ENCODE measurements at places on chromosomes 13 and 19.

GRCh38 chr13:76129305-76130000, 493.3 kb downstream of the LMO7 start:
- DNase-seq = no peak

- DNase-seq = no peak
Measured at GRCh38 chr19:14112809-14113385, 4.7 kb downstream of the PRKACA start.

DNA sequence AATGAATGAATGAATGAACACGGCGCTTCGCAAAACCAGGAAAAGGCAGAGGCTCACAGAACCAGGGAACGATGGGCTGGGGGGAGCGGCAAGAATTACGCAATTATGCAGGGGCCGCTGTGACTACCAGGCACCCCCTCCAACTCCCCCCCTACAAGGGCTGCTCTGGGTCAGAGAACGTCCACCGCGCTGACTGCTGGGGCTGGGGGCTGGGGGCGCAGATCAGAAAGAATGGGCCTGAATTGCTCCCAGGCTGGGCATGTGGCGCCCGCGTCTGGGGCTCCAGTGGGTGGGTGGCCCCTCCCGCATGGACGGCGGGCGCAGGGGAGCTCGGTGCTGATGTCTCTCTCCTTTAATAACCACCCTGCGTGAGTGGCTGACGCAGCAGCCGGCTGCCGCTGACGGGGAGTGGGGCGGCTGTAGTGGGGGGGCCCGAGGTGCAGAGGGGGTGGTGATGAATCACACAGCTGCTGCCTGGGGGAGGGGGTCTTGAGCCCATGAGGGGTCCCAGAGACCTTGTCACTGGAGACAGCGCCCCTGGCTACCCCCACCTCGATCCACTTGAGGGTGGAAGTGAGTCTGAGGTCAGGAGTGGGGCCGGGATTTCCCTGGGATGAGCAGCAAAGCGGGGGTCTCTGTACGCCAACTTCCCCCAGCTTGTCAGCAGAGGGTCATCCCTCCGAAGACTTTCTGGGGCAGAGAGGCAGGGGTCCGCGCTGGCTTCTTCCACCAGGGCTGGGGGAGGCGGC, 1.5 kb upstream of the CIRBP start:
- no peak for DNase-seq

DNA sequence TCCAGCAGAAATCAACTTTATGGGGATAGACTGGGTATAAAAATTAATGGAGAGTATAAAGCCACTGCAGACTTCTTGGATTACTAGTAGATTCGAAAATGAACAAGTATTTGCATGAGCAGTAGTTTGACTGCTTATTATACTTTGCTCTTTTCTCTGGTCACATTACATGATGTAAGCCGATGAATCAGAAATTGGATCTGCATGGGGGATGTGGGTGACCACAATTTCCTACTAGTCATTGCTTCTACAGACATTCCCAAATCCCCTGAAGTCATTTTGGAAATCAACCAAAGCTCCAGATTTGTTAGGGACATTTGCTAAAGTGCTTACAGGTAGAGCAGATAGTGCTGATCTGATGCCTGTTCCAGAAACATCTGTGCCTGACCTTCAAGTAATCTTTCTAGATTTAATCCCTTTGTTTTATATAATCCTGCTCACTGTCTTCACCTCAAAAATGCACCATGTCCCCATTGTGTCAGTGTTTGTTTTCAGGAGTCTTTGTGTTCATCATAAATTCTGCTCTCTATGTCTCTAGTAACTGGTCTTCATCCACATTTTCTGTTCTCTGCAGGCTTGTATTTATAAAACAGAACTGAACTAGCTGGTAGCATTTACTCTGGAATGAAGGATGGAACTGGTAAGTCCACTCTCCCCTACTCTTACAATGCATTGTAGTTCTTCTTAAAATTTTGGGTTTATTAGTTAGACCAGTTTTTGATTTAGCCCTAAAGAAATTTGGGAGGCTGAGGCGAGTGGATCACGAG, 201.5 kb upstream of the CSNK1A1L start:
- DNase-seq = no peak

DNA sequence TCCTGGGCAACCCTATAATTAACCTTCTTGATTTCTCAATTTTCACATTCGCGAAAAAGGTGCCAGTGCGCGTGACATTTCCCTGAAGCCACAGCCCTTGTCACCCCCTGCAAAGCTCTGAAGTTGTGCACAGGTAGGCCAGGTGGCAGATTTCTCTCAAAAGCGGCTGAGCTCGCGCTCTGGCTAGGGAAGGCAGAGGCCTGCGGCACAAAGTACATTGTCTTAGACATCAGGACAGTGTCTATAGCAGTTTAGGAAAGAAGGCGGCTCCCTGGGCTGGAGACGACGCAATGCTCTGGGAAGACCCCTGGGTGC, 42.9 kb upstream of the ZNF14 start:
- no peak for DNase-seq

- no peak for DNase-seq
Measured at GRCh38 chr19:31220540-31220939, 128.7 kb downstream of the TSHZ3 start.

- no peak for DNase-seq
Measured at GRCh38 chr19:3135961-3136683, at the start of gene GNA15. GNA15 (plus strand) TSS chr19:3136033; CDS start chr19:3136451, 418 bp downstream.

GRCh38 chr13:80931766-80932165, 590.8 kb upstream of the SPRY2 start:
- DNase-seq = no peak

- no peak for DNase-seq
Measured at GRCh38 chr13:42137856-42138537, 89.5 kb downstream of the DGKH start.

- DNase-seq = no peak
Measured at GRCh38 chr19:42345191-42345812, 19.9 kb downstream of the MEGF8 start.

All from left renal pelvis (tissue), 4 donors.